ENCODE measurements at places on chromosomes 16 and 17.

- no peak for DNase-seq
Observed at GRCh38 chr16:3170440-3171180, 17.4 kb upstream of the OR1F1 start.

DNA sequence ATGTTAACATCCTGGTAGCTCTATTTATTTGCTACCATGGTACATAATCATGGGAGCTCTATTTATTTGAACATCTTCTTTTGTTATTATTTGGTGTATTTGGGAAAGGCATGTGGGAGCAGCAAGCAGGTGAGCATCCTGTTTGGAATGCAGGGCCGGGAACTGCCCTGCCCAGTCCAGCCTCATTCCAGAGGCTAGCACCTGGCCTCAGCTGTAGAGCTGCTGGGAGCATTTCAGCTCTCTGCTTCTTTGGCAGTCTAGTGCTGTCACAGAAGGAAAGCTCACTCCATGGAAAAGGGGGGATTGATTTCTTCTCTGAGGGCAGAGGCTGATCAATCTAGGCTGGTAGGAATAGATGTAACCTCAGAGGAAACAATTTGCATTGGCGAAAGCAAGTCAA is 112.5 kb downstream of the WWOX start:
- no peak for DNase-seq

- no peak for DNase-seq
Observed at GRCh38 chr17:64133546-64134215, 3.7 kb upstream of the ERN1 start.

- no peak for DNase-seq
Observed at GRCh38 chr17:5583426-5584382, 605 bp downstream of the NLRP1 start.

- no peak for DNase-seq
Observed at GRCh38 chr17:285751-286422, 66.7 kb downstream of the RPH3AL start.

- DNase-seq: no peak
Observed at GRCh38 chr16:89413811-89414585, 76.4 kb downstream of the ANKRD11 start.

- DNase-seq: no peak
Observed at GRCh38 chr17:9218064-9218635, 196.8 kb downstream of the NTN1 start.
